ENCODE measurements at places on chromosomes 6 and 20.

DNA sequence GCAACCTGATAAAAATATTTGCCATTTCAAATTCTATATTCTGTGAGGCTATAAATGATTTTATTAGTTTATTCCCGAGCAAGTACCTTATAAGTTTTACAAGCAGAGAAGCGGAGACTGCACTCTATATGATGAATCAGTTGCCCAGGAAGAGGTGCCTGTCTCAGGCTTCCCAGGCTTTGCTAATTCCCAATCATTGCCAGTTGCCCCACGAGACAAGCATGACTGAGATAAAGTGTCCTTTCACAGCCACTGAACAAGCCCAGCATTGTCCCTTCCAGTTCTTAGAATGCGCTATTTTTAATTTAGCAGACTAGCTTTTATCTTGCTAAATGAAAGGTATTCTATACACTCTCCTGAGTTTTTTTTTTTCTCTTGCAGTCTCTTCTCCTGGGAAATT lies 260.7 kb downstream of the ALDH8A1 start:
- no peak for DNase-seq

- DNase-seq: no peak
These were observed 28.8 kb upstream of the HIVEP1 start for GRCh38 chr6:11983306-11983705.

- DNase-seq: no peak
These were observed 391.8 kb downstream of the CDC5L start for GRCh38 chr6:44779130-44779826.

GRCh38 chr6:24981386-24981760 lies 45.6 kb upstream of the RIPOR2 start:
- no peak for DNase-seq

DNA sequence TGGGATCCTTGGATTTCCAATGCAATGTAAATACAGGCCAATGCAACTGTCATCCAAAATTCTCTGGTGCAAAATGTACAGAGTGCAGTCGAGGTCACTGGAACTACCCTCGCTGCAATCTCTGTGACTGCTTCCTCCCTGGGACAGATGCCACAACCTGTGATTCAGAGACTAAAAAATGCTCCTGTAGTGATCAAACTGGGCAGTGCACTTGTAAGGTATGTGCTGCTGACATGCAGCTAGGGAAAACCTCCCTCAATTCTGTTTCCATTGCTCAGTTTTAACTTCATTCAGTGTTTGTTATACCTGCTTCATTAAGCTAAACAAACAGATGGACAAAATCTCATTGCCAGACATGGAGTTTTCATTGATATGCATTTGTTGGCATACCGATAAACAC lies 397.1 kb downstream of the ARHGAP18 start:
- DNase-seq: no peak

GRCh38 chr6:154318721-154319120 lies 37.9 kb downstream of the IPCEF1 start:
- no peak for DNase-seq

DNA sequence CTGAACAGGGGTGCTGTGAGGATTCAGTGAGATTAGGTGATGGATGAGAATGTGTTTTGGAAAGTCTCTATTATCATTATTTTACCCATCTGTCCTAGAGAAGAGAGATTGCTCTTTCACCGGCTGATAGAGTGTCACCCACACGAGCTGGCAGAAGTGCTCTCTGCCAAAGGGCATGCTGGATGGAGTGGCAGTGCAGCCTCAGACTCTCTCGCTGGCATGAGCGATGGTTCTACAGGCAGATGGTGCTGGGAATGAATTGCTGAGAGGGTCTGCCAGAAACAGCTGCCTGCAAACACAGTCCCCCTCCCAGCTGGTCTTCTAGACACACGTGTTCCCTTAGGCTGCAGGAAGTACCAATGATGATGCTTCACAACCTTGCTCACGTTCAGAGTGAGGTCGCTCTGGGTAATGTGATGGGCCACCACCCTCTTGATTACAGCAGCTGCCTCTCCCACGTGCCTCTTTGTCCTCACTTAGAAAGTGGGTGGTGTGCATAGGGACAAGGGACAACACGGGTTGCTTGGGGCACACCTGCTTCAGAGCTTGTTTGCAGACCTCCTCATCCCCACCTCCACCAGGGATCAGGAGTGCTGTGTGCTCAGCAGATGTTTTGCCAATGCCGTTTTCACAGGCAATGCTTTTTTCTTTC lies 84.7 kb downstream of the FOXA2 start:
- peak; percentile 100 for DNase-seq

Measured in SHP77 treated with DMSO at 0.1 percent for 48 hours (cell line).